ENCODE measurements at places on chromosomes 6 and 20.

- DNase-seq: no peak
These were observed 51.8 kb upstream of the PNRC1 start for GRCh38 chr6:89028774-89029173.

- no peak for DNase-seq
These were observed 6.6 kb downstream of the TSPYL4 start for GRCh38 chr6:116247285-116247684.

DNA sequence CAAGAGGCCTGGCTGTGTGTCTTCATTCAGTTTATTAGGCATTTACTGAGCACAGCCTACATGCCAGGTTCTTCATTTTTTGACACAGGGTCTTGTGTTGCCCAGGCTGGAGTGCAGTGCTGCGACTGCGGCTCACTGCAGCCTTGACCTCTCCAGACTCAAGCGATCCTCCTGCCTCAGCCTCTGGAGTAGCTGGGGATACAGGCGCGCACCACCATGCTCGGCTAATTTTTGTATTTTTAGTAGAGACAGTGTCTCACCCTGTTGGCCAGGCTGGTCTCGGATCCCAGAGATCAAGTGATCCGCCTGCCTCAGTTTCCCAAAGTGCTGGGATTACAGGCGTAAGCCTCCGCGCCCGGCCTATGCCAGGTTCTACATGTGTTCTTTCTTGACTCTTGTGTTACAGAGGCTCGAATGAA, 601 bp upstream of the ATRN start:
- DNase-seq: no peak

- no peak for DNase-seq
These were observed at the start of gene WFDC13 for GRCh38 chr20:45701873-45702272. WFDC13 (plus strand) TSS chr20:45702038; CDS start chr20:45702124, 86 bp downstream.

- DNase-seq: peak; percentile 14
These were observed 56.6 kb upstream of the RREB1 start for GRCh38 chr6:7050872-7051779.

DNA sequence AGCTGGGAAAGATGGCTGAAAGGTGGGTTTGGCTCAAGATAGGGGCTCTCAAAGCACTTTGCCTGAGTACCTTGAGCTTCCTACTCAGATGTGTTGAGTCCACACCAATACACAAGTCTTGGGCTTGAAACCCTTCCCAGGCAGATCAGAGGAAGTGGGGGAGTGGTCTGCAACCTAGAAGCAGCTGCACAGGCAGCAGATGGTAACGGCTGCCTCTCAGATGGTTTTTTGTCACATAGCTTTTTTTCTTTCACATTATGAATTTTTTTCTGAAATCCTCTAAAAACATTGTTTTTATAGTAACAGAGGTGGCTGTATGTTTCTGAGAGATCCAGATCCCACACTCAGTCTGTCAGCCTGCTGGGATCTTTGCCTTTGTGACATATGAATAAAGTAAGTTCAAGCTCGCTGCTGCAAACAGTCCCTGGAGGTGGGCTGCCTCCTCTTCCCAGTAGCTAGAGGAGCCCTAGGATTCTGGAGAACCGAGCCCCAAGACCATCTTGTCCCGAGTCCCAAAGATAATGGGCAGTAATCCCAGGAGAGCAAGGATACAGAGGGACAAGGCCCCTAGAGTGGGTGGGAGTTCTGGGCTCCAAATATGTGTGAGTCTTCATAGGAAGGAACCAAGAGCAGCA, 97.1 kb upstream of the TOP1 start:
- DNase-seq: no peak

GRCh38 chr20:5033566-5033965, 32.3 kb upstream of the SLC23A2 start:
- DNase-seq: no peak

GRCh38 chr6:81085431-81085790, 667.1 kb downstream of the TENT5A start:
- DNase-seq: no peak

- no peak for DNase-seq
These were observed 134.7 kb downstream of the RCAN2 start for GRCh38 chr6:46356543-46356942.

DNA sequence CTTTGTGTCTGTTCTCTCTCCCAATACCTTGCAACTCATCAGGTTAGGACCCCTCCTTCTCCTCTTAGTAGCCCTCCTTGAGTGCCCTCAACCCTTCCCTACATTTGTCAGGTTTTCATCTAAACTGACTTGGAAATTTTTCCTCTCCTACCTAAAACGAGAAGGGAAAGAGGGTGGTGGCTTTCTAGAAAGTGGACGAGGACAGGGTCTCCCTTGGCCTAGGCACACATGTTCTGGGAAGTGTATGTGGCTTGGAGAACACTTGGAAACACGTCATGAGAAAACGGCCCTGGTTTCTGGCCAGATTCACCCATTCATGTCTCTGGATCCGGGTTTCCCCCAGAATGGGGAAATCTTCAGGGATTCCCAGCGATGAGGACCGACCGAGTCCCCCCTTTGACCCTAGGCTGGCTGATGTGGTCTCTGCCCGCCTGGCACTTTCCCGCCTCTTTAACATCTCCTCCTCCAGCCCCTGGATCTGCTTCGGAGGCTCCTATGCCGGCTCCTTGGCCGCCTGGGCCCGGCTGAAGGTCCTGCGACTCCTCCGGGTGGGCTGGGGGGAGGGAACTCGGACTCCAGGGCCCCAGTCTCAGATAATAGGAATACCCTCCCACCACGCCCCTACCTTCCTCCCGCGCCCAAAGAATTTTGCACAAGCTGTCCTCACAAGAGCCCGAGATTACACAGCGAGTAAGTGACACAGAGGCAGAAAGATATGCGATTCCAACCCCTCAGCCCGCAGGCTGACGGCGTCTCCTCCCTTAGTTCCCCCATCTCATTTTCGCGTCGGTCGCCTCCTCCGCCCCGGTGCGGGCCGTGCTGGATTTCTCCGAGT, 3.0 kb downstream of the PRSS16 start:
- no peak for DNase-seq

GRCh38 chr6:152270301-152270925, 366.7 kb downstream of the SYNE1 start:
- DNase-seq: no peak

- DNase-seq: peak; percentile 20
These were observed 244.1 kb upstream of the QKI start for GRCh38 chr6:163170294-163170883.

GRCh38 chr6:168118935-168119334, 39.9 kb upstream of the FRMD1 start:
- DNase-seq: no peak

- DNase-seq: no peak
These were observed 37.7 kb downstream of the PDRG1 start for GRCh38 chr20:31914170-31914569.

DNA sequence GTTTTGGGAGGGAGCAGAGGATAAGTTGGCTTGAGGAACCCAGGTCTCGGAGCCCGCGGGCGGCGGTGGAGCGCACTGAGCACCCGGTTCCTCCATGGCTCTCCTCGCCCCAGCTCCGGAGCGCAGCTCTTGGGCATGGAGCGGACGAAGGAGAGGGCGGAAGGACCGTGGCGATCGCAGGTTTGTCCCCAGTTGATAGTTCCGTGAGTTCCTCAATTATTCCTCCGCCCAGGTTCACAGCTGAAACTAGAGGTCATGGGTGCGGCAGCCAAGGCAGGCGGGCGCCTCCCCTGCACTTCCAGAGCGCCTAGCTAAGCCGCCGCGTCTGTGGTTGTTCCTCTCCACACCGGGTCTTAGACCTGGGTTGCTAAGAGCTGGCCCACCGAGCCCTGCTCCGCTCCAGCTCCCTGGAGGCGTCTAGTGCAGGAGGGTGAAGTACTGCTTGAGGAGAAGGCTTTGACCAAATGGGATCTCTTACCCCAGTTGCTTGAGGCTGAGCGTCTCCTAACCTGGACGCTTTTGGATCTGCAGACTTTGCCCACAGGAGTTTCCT, at the start of gene HTR1B:
Gene HTR1B (minus strand): TSS at position 184 of the 553 bp plus-strand sequence. CDS start 88 bp downstream, at position 96.
- DNase-seq: no peak

- DNase-seq: no peak
These were observed 14.8 kb upstream of the ELOVL5 start for GRCh38 chr6:53363341-53364079.

DNA sequence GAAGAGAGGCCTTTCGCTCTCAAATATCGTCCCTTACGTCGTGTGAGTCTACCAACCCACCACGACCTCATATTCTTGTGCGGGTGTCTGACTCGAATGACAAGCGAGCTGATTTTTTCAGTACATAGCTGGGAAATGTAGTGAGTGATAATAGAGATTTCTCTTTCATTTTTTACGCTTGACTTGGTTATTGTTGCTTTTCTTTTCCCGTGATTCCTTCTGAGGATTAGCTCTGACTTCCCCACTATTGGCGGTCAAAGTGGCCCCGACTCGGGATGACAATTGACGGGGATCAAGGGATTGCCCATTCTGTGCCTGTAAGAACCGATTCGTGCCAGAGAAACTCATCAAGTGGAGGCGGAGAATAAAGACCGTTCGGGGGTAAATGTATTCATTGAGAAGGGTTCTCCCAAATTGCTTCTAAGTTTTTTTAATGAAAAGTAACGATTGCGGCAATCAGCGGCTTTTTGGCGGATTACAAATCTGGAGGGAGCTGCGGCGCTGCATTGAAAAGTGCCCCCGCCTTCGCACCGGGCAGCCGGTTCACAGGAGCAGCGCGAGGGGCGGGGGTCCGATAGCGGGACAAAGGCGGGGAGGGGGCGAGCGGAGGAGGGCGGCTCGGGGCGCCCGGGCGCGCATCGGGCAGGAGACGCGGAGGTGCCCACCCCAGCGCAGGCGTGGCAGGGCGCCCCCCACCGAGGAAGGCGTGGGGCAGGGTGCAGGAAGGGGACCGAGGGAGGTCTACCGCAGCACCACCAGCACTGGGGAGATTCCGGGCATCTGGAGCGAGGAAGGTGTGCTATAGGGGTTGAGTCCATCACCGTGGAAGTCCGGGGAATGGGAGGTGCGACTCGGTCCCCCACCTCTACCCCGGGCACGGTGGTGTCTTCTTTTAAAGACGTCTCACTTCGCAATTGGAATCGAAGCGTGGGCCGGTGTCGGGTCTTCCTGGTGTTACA, 44.5 kb upstream of the OSTM1 start:
- no peak for DNase-seq

DNA sequence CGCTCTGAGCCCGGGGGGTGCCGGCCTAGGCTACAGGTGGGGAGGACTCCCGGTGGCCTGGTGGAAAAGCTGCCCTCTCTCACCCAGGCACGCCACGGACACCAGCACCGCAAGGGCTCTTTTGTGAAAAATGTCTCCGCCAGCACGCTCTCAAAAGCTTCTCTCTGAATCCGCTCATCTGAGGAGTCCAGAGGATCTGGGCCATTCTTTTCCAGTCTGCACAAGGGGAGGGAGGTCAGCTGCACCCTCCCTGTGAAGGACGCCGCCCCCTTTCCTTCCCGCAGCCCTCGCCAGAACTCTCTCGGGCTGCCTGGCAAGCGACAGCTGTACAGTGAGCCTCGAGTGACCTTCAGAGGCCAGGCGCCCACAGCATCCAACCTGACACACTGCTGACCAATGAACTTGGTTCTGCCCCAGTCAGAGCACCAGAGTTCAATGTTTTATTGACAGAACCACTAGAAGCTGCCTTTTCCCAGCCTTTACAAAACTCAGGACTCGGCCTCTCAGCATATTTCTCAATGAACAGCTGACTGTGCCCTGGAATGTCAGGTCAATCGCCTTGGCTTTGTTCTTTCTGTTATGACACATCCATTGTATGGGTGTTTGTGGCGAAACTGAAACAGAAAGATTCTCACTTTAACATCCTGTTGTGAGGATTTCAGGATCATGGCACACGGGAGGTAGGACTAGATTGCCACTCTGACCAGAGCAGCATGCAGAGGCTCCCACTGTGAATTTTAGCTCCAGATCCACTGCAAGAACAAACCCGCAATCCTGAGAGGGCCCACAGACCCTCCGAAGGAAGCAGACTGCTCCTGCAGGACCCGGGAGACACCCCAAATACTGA, 26.7 kb downstream of the SERPINB9 start:
- no peak for DNase-seq

DNA sequence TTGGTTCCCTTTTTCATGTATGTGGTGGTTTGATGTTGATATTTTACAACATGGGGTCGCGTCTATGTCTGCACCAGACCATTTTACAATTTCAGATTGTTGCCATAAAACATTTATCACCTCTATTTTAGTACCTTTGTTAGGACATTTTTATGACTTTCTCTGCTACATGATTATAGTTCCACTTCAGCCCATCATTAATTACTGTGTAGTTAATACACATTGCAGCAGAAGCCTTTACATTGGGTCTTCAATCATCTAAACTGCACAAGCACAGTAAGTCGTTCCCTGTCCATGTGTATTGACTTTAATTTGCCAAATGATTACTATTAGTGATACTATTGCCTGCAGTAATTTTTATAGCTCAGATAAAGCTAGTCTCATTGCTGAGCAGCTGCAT, 15.7 kb upstream of the TMEM217 start:
- DNase-seq: no peak

DNA sequence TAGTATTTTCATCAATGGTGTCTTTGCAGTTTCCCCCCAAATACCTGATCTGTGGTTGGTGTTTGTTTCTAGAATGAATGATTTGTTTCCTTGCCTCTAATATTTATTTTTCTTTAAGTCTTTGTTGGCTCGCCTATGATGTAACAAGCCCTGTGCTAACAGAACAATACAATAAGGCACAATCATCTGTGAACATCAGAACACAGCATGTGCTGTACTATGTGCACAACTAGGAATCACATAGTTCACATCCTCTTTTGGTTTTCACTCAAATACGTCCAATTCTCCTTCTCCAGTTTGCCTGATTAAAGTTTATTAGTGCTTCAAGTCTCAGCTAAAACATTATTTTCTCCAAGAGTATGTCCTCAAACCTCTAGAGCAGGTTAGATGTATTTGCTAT, 613.1 kb downstream of the EPHA7 start:
- no peak for DNase-seq

GRCh38 chr6:85416049-85416448, 33.8 kb upstream of the NT5E start:
- no peak for DNase-seq

GRCh38 chr6:62393608-62394007, 107.6 kb upstream of the KHDRBS2 start:
- no peak for DNase-seq

GRCh38 chr20:12984069-12984765, 24.6 kb upstream of the SPTLC3 start:
- no peak for DNase-seq

- peak; percentile 35 for DNase-seq
These were observed 4.3 kb upstream of the DCBLD1 start for GRCh38 chr6:117477988-117478852.

GRCh38 chr6:132190815-132191175, 210.5 kb downstream of the MOXD1 start:
- DNase-seq: no peak

DNA sequence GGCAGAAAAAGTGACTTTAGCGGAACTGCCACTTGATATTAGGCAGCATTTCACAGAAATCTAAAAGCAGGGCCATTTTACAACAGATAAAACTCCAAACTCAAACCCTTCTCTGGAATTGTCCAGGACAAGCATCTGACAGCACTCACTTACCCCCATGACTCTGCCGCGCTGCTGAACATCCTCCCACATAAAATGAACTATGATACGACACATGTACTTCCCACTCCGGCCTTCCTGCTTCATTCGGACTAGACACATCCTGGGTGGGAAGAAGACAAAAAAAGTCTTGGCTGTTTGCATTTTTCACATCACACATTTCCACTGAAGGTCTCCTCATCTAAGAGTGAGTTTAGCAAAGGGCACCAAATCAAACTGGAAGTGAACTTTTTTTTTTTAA, 54.8 kb upstream of the FAM83C start:
- DNase-seq: no peak
